Daoy (cell line): ENCODE measurements at places on chromosomes 7 and 10. TPM values are rescaled to one million over a fixed set of nuclear protein-coding genes. Genes with fewer than 3 reads are reported as not detected.

The GDF2 gene
- not detected in 2 replicates for total RNA-seq

The PHYH gene
- total RNA-seq: 1.7 and 2.0 TPM in 2 replicates

GRCh38 chr10:80132299-80133139 lies at the start of gene PLAC9:
Gene PLAC9 (plus strand): TSS chr10:80132730. CDS start chr10:80132763, 33 bp downstream.
- peak; percentile 23 for DNase-seq

- no peak for DNase-seq
Measured at GRCh38 chr7:130189343-130189742, 15.9 kb downstream of the TMEM209 start.

The FKBP6 gene
- under 0.01 TPM in 1 of 2 replicates, not detected in the other for total RNA-seq

- DNase-seq: no peak
Measured at GRCh38 chr10:34161777-34162370, 653.2 kb downstream of the PARD3 start.

- DNase-seq: peak; percentile 80
Measured at GRCh38 chr10:25059990-25060389, 43.6 kb downstream of the THNSL1 start.

The KAZALD1 gene
- total RNA-seq: 3.0 and 12.2 TPM in 2 replicates

DNA sequence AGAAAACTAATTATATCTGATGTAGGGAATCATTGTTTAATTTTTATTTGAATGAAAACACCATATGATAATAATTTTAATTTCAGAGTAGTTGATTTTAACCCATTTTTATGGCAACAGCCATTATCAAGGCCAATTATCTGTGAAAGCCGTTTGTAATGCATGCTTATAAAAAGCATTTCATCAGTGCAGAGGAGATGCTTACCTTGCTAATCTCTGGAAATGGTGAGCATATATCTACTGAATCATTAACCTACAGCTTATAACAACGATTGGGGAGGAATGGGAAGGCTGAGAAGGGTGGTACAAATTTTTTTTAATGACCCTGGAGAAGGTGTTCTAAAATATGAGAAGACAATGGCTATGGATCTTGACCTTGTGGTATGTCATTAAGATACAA lies 235.6 kb downstream of the DGKB start:
- DNase-seq: no peak

GRCh38 chr10:127999297-128000129 lies 92.6 kb downstream of the PTPRE start:
- no peak for DNase-seq

GRCh38 chr10:106795619-106796018 lies 368.9 kb downstream of the SORCS1 start:
- DNase-seq: no peak

The TUBGCP2 gene
- 19.8 and 21.6 TPM in 2 replicates for total RNA-seq

DNA sequence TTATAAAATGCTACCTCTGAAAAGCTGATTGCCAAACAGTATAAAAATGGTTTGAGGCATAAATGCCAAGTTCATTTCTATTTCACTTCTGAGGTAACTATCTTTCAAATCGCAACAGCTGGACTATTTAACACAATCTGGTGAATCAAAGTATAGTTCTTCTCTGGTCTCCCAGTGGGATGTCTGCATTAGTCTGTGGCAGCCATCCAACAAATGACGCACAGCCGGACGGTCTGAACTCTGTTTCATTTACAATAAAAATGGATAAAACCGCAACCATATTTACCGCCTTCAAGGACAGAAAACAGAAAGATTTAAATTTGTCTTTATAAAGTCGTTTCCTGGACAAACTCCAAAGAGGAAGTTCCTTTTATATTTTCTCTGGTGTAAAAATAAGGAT lies 41.9 kb downstream of the ENO4 start:
- peak; percentile 87 for DNase-seq

The MSS51 gene
- total RNA-seq: 0.15 and 0.57 TPM in 2 replicates

- no peak for DNase-seq
Measured at GRCh38 chr7:30941582-30942323, 22.0 kb upstream of the GHRHR start.

DNA sequence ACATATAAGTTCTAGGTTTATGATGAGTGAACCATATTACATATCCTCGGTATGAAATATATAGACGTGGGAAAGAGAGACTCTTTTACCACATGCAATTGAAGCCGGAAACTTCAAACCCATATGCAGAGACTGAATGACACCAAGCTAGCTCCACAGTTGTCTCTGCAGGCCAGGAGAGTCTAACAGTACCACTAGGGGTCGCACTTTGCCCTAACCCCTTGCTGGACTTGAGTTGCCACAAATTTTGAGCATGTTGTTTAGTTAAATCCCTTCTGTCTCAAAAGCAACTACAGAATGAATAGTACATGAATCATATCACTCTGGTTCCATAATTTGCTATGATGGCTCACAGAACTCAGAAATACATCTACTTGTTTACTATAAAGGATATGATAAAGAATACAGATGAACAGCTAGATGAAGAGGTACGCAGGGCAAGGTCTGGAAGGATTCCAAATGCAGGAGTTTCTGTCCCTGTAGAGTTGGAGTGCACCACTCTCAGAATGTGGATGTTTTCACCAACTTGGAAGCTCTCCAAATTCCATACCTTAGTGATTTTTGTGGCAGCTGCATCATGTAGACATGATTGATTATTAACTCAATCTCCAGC lies 112.4 kb upstream of the YAE1 start:
- DNase-seq: peak; percentile 77

The CALML3 gene
- total RNA-seq: not detected in 2 replicates

DNA sequence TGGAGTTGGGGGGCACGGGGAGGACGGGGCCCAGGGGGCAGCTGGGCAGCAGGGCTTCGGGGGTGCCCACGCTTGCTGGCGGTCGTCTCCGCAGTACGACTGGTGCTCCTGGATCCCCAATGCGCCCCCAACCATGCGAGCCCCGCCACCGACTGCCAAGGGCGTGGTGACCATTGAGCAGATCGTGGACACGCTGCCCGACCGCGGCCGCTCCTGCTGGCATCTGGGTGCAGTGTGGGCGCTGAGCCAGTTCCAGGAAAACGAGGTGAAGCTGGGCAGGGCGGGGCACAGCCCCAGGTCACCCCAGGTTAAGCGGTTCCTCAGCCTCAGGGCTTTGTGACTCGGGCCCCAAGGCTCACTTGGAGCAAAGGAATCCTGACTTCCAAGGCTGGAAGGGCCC lies 70.0 kb downstream of the ALOX5 start:
- DNase-seq: no peak

- DNase-seq: peak; percentile 91
Measured at GRCh38 chr7:95434557-95435421, at the start of gene PON2. Gene PON2 (minus strand): TSS chr7:95435028. CDS start chr7:95434951, 77 bp downstream.

DNA sequence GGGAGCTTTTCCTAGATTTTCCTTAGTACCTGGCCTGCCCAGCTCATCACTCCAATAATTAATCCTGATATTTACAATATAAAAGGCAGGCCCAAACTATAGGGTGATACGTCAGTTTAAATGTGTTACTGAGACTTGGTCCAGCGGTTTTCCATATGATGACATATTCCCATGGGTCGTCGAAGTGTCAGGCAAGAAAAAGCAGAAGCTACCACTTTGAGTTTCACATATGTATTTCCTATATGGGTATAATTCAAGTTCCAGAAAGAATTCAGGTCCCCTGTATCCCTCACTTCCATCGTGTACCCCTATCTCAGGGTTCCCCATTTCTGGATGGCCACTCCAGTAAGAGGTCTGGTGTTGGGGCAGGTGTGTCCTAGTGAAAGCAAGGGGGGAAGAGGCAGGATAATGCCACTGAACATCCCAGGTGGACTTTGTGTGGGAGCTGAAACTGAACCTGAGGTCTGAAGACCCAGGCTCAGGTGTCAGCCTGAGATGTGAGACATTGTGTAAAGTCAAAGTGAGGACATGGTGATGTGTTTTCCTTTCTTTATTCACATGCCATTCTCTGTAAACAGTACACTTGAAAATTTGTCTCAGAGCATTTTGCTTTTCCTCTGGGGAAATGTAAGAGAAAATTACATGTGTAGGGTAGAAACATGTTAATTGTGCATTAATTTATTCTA lies 167.8 kb downstream of the PLXDC2 start:
- DNase-seq: no peak

DNA sequence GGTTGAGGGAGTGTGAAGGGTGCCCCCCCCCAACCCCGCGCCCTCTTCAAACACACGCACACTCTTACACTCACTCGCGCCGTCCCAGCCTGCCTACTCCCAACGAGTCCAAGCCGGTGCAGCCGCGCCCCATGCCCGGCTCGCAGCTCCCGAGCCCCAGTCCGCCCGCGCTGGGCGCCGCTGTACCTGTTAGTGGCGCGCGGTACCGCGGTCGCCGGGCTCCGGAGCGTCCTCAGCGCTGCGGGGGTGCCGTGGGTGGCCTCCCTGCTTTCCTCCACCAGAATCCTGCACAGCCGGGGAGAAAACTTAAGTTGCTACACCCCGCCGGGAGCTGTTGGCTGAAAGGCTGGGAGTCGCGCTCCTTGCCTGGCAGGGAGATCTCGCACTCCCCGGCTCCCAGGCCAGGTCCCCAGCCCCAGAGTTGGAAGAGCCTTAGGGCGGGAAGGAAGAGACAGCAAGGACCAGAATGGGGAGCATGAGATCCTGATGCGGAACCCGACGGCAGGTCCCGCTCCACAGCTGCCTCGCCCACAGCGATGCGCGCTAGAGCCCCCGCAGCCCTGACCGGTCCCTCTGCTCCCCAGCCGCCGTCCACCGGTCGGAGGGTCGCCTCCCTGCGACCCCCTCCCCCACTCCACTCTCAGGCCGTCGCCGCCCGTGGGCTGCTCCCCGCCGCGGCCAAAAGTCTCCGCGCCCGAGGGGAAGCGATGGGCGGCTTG lies 863 bp downstream of the ST8SIA6 start:
- peak; percentile 45 for DNase-seq

DNA sequence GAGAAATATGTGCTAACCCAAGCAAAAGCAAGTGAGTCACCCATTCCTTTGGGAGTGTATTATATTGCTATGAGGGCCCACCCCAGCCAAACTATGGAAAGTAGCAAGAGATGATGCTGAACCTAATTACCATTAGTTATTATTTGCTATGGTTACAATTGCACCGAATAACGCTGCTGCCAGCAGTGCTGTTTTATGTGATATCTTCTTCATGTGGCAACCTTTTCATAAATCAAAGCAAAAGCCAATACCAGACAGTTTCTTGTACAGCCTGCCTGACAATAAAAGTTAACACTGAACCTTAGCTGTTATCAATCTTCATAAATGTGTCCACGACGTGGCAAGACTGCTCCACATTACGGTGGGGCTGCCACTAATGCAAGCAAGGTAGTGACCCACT lies 241.7 kb upstream of the PLXNA4 start:
- DNase-seq: no peak
